Dermis microvascular lymphatic vessel endothelial cell (primary cell): ENCODE measurements at places on chromosomes 11 and 22. TPM values are rescaled to one million over a fixed set of nuclear protein-coding genes. Genes with fewer than 3 reads are reported as not detected.

DNA sequence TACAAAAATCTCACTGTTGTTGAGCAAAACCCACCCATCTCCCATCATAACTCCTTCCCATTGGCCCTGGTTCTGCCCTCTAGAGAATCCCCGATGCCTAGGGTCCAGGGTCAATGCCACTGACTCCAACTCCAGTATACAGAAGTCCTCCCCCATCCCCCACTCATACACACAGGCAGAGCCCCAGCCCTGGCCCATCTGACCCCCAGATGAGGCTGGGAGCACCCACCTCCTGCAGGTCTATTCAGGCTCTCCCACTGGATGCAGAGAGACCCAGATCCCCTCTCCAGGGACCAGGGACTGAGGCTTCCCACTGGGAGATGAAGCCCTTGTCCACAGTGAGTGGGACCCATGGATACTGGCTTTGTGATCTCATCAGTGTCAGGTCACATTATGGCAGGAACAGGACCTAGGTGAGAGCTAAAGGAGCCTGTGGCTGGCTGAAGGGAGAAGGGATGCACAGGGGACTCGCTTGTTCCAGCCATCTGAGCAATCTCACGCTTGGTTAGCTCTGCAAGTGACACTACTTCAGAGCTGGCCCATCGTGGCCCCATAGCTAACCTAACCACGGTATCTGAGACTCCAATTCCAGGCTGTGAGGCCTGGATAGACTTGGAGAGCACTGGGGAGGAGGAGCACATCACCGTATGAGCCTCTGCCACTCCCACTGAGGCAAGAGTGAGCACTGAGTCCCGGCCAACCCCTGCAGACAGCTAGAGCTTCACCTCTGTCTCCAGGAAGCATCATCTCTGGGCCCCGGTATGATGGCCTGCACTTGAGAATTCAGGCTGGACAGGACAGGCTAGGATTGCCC lies 35.7 kb downstream of the TRIM29 start:
- no peak for DNase-seq

GRCh38 chr11:117382746-117383145 lies 55.1 kb downstream of the CEP164 start:
- DNase-seq: no peak

DNA sequence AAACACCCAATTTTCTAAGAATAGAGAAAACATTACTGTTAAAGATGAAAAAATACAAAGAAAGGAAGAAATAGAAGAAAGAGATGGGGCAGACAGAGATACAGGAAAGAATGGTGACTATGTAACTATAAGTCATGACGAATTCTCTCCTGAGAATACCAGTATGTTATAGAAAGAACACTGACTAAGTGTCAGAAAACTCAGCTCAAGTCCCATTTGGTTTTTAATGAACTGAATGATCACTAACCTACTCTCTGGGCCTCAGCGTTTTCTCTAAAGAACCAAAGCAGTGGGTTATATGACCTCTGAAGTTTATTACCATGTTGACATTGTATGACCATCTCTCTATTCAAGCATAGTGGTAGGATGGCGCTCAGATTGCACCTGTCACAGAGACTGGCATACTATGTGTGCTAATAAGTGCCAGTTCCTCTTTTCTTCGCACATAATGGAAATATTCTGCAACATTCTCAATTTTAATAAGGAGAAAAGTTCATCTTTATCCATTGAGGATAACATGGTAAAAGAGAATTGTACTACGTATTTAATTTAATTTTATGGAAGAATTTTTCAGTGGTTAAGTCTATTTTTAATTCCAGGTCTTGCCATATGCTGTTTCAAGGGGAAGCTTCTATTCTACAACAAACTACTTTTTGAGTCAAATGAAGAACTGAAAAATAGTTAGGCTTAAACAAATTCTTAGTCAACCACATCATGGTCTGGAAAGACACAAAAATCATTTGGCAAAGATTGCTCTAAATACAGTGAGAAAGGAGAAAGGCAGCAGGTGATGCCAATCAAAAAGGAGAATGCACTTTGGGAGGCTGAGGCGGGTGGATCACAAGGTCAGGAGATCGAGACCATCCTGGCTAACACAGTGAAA lies 25.0 kb upstream of the EED start:
- no peak for DNase-seq

- no peak for DNase-seq
Measured at GRCh38 chr11:35334385-35335090, 84.8 kb downstream of the SLC1A2 start.

- peak; percentile 82 for DNase-seq
Measured at GRCh38 chr11:117058761-117059261, 39.4 kb downstream of the SIK3 start.

DNA sequence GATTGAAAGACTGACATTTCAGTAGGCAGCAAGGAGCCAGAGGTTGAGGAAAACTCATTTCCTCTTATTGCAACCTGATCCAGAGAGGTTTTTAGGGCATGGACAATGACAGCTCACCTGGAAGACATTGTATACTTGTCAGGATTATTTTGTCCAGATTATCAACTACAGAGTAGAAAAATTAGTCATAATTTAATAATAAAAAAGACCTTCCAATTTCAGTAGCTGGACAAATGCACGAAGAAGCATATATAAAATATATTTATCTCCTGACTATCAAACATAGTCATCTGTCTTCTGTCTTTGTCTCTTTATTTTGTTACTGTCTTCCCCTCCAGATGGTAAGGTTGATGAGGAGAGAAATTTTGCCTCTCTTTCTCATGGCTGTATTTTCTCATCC lies 330.6 kb upstream of the RAG2 start:
- DNase-seq: no peak

DNA sequence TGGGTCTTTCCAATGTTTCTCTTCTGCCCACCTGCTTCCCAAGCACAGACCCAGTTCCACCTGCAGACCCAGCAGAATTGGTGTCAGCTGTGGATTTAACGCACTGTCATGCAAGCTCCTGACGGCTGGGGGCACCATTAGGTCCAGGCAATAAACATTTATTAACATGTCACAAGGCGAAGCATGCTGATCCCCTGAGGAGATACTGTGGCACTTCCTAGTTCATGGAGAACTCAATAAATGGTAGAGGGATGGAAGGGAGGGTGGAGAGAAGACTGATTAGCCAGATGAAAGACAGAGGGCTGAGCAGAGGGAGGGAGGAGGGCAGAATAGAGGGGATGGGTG lies 68.3 kb upstream of the TSPAN18 start:
- DNase-seq: peak; percentile 67

- DNase-seq: no peak
Measured at GRCh38 chr11:86150847-86151173, 81.9 kb upstream of the PICALM start.

DNA sequence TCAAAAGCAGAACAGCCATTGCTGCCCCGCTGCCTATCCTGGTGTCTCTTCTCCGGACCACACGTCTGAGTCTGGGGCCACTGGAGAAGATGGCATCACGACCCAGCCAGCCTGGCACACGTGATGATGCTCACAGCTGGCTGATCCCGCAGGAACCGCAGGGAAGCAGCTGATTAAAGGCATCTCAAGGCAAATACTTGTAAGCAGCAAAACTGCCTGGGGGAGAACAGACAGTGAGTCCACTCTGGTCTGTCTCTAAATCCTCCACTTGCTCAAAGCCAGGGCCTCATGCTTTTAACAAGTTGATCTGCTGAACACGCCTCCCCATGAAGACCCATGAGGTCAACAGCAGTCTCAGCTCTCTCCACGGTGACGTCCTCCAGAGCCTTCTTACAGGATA lies 108.6 kb downstream of the BRD1 start:
- no peak for DNase-seq

GRCh38 chr11:111589886-111590499 lies 12.3 kb upstream of the SIK2 start:
- DNase-seq: no peak

DNA sequence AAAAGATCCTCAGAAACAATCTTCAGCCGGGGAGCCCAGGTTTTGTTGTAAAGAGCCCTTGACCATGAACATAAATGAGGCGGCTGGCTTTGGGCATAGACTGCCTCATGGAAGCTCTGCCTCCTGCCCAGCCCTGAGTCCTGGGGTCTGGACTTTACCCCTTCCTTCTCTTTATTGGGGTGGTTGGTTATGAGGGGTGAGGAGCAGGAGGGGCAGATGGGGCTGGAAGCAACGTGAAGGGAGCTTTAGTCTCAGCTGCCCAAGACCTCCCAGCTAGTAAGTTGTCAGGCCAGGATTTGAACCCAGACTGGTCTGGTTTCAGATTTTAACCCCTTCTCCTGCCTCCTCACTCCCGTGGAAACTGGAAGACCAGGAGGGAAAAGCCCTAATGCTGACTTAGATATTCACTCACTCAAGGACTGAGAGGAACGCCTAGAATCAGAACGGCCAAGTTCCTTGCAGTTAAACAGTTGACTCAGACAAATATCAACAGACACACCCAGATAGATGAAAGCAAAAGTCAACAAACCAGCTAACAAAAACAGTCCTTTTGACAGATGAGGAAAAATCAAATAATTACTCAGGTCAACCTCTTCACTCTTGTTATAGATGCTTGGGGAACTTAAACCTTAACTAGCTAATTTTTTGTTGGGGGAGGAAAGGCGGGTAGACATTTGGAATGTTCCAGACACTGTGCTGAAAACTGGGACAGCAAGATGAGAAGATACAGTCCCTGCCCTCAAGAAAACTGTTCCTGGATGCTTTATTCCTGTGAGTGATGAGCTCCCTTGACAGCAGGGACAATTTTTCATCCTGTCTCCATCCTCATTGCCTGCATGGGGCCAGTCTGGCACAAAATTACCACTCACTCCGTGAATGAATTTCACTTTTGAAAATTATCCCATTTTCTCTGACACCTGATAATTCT lies 20.8 kb upstream of the ARRB1 start:
- no peak for DNase-seq

GRCh38 chr11:63887386-63887999 lies 29.5 kb downstream of the RCOR2 start:
- DNase-seq: no peak

DNA sequence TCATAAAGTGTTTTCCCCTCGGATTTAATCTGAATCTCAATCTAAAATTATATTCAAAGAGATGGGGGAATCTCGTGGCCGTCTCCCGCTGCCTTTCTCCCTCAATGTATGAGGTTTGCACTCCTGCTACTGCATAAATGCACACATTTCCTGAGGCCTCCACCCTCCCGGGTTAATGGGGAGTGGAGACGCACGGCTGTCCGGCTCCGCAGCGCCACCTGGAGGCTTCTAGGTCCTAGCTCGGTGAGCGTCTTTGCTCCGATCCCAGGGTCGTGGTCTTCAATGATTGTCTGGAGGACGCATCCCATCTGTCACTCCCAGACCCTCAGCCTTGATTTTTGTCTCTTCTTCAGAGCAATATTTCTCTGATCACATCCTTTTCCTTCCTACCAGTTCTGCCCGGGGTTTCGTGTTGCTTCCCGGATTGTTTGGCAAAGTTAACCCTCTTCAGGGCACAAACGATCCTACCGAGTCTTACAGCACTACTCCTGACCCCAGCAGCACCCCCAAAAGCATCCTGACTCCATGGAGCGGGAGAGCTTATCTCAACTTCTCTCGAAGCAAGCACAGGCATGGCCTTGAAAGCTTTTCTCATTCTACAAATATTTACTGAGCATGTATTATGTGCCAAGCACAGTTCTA lies at the start of gene LMO1:
Gene LMO1 (minus strand): TSS at position 110 of the 642 bp plus-strand sequence. CDS start 516 bp downstream, outside the sequence.
- DNase-seq: peak; percentile 77

DNA sequence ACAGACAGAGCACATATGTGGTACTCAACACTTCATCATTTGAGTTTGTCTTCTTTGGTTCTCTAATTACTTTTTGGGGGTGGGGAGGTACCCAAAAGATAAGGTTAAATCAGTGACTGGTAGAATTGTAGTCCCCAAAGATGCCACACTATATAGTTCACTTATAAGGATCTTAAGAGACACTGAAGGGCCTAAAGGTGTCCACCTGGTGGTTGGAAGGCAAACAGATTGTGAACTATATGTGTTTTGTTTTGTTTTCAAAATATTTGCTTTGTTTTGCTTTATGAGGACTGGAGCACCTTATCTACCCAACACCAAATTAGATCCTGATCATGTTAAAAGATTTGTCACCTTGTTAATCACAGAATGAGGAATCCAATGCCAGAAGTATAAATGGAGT lies 136.1 kb downstream of the DCDC1 start:
- no peak for DNase-seq

DNA sequence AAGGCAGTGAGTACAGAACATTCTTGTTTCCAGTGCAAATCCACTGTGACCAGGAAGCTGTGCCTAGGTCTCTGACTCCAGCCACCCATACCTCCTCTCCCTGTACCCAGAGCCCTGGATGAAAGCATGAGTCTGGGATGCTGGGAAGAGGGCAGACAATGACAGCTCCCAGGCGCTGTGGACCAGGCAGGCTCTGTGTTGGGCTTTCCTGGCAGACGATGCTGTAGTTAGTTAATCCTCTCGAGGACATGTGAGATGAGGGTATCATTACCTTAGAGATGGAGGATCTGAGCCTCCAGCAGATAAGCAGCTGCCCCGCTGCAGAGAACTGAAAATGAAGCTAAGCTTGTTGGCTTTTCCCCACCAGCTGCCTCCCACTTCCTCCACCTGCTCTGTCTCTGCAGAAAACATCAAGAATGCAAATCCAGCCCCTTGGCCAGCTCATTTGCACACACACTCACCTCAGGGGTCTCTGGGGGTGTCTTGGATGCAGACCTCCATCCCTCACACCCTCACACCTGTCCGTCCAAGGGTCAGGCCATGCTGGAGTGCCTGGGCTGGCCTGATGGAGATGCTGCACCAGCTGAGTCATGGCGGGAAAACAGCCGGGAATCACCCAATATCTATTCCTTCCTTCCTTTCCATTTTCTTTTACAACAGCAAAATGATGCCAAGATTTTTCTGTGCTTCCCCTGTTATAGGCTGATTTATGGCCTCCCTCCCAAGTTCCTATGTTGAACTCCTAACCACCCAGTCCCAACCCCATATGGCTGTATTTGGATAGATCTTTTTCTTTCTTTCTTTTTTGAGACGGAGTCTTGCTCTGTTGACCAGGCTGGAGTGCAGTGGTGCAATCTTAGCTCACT lies 94.9 kb upstream of the SEPTIN5 start:
- DNase-seq: peak; percentile 56

- DNase-seq: no peak
Measured at GRCh38 chr11:37313266-37313665, 715.2 kb upstream of the RAG2 start.

GRCh38 chr22:28600546-28601143 lies 79.0 kb downstream of the TTC28 start:
- DNase-seq: peak; percentile 50

DNA sequence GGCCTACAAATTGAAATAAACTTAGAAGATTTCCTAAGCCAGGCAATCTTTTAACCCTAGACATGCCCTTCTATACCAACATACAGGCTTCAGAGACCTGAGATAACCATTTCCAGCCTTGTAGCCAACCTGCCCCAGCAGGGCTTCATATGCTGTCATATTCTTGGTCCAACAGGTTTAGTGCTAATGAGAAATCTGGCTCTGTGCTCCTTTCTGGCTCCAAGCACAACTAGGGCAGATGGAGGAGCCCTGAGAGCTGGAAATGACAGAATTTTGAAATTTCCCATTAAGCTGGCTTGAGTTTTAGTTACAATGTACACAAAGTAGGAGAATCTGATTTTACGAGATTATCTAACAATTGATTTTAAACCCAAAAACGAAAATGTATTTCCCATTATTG lies 323.0 kb upstream of the CCDC90B start:
- no peak for DNase-seq

Gene ZBED5
- 9.4 and 11.4 TPM in 2 replicates for total RNA-seq

Gene CD248
- under 0.01 and 0.13 TPM in 2 replicates for total RNA-seq

Gene FIBIN
- total RNA-seq: not detected in 2 replicates

Gene SLC22A25
- not detected in 2 replicates for total RNA-seq

Gene MIOX
- 0.13 TPM in 1 of 2 replicates, not detected in the other for total RNA-seq

Gene JAML
- under 0.01 and 0.13 TPM in 2 replicates for total RNA-seq

Gene BEST1
- under 0.01 and 0.13 TPM in 2 replicates for total RNA-seq

Gene APOL5
- not detected in 2 replicates for total RNA-seq

Gene IGLL5
- not detected in 2 replicates for total RNA-seq
